ENCODE measurements at places on chromosomes 3 and 15.

DNA sequence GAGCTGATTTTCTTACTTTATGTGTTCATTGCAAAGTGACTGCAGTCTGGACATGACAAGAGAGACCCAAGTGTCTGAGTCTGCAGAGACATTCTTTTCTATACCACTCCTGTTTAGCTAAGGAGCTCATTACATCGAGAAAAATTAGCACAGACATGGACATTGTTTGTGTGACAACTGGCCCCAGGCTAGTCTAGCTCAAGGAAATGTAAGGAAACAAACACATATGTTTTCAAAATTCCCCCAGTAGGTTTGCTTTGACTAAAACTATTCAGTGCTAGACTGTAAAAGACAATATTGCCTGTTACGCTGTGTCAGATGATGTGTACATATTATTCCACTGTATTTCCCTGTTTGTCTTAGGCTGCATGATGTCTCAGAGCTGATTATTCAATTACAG lies 40.9 kb downstream of the TPRG1 start:
- DNase-seq: no peak

DNA sequence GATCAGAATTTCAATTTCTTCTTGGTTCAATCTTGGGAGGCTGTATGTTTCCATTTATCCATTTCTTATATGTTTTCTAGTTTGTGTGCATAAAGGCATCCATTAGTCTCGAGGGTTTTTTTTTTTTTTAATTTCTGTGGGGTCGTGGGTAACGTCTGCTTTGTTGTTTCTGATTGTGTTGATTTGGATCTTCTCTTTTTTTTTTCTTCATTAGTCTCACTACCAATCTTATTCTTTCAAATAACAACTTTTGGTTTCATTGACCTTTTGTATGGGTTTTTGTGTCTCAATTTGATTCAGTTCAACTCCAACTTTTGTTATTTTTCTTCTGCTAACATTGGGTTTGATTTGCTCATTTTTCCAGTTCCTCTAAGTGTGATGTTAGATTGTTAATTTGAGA lies 48.9 kb downstream of the MCTP2 start:
- no peak for DNase-seq

DNA sequence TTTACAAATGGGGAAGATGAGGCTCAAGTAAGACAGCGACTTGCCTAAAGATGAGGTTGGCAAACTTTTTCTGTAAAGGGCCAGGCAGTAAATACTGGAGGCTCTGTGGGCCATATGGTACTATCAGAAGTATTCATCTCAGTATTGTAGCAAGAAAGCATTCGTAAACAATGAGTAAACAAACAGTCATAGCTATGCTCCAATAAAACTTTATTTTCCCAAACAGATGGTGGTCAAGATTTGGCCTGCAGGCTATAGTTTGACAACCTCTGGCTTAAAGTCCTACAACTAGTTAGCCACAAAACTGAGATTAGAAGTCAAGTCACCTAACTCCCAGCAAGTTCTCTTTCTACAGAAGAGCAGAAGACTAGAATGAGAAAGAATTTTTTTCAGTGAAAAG lies 177.0 kb upstream of the NECTIN3 start:
- no peak for DNase-seq

DNA sequence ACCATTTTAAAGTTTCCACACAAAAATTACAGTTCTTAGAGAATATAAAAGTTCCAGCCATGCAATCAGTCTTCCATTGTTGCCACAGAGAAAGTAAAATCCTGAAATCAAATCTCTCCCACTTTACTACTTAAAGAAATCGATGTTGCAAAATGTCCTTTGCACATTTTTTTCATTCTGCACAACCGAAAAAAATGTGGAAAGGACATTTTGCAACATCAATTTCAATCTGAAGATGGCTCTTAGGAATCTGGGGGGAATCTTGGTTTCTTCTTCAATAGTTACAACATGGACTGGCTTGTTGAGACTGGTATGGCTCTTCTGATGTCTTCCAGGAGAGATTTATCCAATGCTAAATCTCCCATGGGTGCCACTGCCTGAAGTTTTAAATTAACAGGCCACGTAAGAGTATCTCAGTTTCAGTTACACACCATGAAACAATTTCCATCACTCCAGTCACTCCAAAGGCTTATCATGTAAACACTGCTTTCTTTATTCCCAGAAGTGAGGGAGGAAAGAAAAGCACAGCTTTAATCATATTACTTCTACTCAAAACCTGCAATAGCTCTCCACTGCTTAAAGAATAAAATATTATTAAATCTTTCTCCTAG lies 55.8 kb upstream of the CTNNB1 start:
- no peak for DNase-seq

GRCh38 chr3:84965141-84965540 lies 6.4 kb downstream of the CADM2 start:
- DNase-seq: no peak

GRCh38 chr3:61443886-61444285 lies 117.5 kb upstream of the PTPRG start:
- no peak for DNase-seq

- no peak for DNase-seq
These were observed 44.8 kb upstream of the HES1 start for GRCh38 chr3:194091141-194091540.

- no peak for DNase-seq
These were observed 477.4 kb downstream of the AGBL1 start for GRCh38 chr15:86557018-86557550.

DNA sequence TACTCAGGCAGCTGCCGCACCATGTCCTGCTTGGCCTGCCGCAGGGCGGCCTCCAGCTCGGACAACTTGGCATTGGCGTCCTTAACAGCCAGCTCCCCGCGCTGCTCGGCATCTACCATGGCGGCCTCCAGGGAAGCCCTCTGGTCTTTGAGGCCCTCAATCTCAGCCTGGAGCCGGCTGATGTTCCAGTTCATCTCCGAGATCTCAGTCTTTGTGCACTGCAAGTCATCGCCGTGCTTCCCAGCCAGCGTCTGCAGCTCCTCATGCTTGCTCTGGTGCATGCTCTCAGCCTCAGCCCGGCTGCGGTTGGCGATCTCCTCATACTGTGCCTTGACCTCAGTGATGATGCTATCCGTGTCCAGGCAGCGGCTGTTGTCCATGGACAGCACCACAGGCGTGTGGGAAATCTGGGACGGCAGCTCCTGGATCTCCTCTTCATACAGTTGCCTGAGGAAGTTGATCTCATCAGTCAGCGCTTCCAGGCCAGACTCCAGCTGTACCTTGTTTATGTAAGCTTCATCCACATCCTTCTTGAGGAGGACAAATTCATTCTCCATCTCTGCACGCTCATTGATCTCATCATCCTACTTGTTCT lies 15.5 kb upstream of the PSTPIP1 start:
- no peak for DNase-seq

DNA sequence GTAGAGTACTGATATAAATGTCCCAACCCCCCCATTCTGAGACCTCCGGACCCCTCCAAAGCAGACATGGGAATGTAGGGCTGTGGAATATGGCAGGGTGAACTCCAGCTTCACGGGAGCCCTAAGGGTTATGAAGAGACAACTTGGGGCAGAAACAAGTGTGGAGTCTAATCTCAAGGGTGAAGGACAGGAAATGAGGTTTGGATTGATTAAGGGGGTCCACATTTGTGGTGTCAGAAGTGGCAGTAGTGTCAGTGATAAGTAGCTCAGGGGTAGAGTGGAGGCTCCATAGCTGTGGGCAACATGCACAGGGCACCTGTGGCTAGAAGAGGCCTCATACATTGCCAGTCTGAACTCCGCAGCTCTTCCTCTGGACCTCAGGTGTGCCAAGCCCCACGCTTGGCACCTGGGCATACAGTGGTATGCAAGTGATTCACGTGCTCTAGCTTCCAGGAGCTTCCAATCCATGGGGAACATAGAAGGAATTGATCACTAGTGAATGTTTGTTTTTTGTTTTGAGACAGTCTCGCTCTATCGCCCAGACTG lies 4.1 kb upstream of the P4HTM start:
- no peak for DNase-seq

DNA sequence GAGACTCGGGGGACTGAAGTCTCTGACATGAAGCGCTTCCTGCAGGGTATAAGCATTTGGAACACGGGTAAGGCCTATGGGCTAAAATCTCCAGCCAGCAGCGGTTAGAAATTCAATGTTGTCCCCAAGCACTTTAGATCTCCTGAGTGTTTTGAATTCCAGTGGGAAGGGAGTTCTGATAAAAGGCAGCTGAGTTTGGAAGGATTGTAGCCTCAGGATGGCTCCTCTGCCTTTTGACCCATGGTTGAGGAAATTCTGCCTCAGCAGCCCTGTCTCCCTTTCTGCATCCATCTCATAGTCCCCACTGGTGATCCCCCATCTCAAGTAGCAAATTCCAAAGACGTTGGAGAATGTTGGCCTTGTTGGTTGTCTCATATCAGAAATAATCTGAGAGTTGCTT lies 24.2 kb upstream of the HACD2 start:
- no peak for DNase-seq

DNA sequence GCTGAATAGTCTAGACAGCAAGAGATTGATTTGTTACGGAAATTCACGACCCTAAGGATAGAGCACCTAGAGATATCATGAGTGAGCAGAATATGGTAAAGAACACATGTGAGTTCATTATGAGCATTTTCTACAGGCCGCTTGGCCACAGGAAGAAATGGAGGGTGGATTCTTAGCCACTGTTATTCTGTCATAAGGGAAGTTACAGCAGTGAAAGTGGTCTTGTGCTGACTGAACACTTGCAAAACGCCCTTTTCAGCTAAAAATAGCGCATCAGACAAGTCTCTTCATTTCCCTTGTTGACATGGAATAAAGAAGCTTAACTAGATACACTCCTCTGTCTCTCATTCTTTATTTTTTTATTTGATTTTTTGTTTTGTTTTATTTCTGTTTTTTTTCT lies 19.8 kb downstream of the DGKG start:
- DNase-seq: no peak

- no peak for DNase-seq
These were observed at the start of gene P3H2 for GRCh38 chr3:190120269-190121060. TSS of gene P3H2 (minus strand) at chr3:190120897. CDS start at chr3:190120731, 166 bp downstream.

DNA sequence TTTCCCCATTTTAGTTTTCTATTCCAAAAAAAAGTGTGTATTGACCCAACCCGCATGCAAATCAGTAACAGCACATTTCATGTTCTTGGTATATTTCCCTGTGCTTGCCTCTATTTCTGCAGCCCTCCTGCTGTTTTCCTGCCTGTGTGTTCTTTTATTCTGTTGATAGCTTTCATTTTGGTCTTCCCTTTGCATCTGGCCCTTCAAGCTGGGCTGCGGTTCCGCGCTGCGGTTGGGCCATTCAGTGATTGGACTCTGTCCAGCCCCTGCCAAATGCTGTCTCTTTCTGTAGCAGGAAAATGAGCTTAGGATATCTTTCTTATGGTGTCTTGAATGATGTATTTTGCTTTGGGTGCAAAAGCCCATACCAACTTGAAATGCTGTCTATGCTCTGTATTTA lies 49.9 kb downstream of the ZNF621 start:
- no peak for DNase-seq

- no peak for DNase-seq
These were observed 36.5 kb downstream of the DAPK2 start for GRCh38 chr15:64009798-64010261.

DNA sequence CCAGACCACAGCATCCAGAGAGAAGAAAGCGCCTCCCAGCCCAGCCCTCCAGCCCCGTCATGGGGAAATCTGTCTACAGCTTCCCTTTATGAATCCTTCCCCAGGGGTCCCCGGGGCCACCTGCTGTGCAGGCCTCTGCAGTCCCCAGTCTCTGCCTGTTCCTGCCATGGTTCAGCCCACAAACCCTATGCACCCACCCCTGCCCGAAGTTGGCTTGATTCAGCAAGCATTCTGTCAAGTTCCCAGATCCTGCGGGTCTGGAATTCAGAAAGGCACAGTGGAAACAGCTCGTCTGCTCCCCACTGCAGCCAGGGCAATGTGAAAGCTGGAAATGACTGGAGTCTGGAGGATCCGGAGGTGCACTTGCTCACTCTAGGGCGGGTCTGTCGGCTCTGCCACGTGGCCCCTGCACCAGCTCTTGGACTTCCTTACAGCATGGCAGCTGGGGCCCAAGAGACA lies 2.9 kb upstream of the OCA2 start:
- DNase-seq: no peak

DNA sequence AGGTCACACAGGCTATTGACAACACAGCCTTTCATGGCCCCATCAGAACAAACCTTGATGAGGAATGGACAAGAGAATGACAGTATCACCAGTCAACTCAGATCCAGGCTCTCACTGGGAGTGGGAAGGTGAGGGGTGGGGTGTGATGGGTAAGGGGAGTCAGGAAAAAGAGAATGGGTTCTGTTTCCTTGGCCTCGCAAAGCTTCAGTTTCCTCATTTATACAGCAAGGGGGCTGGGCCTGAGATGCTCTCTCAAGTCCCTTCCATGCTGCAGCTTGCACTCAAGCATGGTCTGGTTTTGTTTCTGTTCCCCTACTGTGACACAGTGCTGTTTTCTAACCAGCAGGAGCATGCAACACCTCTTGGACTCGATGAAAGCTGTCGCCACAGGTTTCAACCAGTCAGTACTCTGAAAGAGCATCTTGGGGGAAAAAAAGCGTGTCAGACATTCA lies 65.7 kb upstream of the IL12A start:
- DNase-seq: no peak

GRCh38 chr3:157113832-157114505 lies 46.0 kb downstream of the CCNL1 start:
- no peak for DNase-seq

DNA sequence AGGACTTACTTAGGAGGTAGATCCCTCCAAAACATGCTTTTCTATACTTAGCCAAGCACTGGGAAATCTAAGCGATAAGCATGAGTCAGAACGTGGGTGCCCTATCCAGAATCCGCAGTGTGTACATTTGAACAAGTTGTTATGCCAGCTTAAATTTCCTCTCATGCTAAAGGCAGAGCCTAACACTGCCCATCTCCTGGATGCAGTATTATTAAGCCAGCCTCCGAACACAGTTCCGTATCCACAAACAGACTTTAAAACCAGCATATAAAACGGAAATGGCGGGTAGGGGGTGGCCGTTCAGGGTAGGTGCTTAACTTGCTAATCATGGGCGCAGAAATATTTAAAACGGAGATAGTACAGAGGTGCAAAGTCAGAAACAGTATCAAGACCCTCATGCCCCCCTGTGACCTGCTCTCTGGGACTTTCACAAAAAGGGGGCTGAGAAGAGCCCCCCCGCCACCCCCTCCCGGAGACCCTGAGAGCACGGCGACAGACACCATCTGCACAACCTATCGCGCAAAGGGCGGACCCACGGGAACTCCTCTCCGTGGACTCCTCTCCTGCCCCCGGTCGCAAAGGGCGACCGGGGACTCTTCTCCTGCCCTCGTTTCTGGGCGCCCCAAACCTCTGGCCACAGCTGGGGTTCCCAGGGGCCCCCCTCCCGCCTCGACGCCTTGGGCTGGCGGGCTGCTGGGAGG lies 889 bp upstream of the LRRIQ4 start:
- no peak for DNase-seq

GRCh38 chr15:64130159-64130558 lies 21.4 kb upstream of the SNX22 start:
- DNase-seq: no peak

- DNase-seq: no peak
These were observed 7.0 kb upstream of the PODXL2 start for GRCh38 chr3:127622031-127622430.

DNA sequence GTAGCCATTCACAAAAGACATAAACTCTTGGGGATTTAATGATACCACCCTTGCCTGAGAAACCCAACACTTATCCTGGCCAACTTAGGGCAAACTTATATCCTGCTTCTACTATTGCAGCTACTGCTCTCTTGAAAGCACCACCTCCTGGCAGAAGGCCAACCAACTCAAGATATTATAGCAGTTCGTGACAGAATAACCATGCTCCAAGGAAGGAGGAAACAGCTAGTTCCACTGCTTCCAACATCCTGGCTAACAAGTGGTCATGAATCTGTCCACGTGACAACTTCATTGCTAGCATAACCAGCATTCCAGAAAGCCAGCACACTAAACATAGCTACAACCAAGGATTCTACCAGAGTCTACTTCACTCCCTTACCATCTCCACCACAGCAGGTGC lies 1037.5 kb downstream of the TBL1XR1 start:
- no peak for DNase-seq

Data from stimulated activated CD4-positive, alpha-beta T cell treated with anti-CD3 and anti-CD28 coated beads, Interleukin-15, amount 100 ng/mL, for 1 hour (primary cell).